ENCODE measurements at places on chromosomes 4 and X.

GRCh38 chr4:182604161-182604622, 313.0 kb downstream of the DCTD start:
- no peaks in the 10 kb centered on the region for H3K4me1 ChIP-seq
- H3K4me3 ChIP-seq = no peak overlapping the region
- H3K27me3 ChIP-seq = no peaks in the 10 kb centered on the region
- DNase-seq = no peak
- H3K36me3 ChIP-seq = no peaks in the 10 kb centered on the region

GRCh38 chr4:81891005-81891996, 419.6 kb upstream of the RASGEF1B start:
- no peaks in the 10 kb centered on the region for H3K4me1 ChIP-seq
- no peaks in the 10 kb centered on the region for H3K36me3 ChIP-seq
- H3K4me3 ChIP-seq = no peak overlapping the region
- H3K27me3 ChIP-seq = no peaks in the 10 kb centered on the region
- no peak overlapping the region for H3K27ac ChIP-seq
- no peak for DNase-seq

DNA sequence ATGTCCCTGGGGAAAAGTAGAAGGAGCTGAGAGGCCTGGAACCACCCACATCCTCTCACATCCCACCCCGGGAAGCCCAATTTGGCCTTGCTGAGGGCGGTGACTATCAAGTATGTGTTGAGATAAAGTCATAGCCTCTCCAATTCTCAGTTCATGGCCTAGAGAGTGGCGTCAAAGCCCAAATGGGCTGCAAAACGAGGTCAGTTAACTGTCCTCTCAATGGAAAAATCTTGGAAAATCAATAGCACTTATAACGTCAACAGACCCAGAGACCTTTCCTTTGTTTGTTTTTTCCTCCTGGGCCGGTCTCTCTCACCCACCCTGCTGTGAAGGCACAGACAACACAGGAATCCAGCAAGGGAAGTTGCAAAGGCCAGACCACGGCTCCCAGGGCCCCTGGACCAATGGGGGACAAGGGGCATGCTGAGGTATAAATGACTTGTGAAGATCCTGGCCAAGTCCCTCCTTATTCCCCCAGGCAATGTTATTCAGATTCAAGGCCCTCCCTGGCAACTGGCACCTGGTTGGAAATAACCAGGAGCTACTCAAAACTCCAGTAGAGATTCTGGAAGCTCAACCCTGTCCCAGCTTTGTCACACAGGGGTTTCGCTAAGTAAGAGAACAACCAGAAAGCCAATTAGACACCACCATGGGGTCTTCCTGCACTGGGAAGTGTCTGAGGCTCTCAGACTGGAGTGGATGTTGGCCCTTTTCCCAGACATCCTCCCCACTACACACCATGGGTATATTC, 38.6 kb downstream of the TSC22D3 start:
- peaks cover 25% of the 10 kb centered on the region for H3K4me1 ChIP-seq
- H3K4me3 ChIP-seq = no peak overlapping the region
- no peak overlapping the region for H3K27ac ChIP-seq

- DNase-seq = no peak
- no peak overlapping the region for H3K4me3 ChIP-seq
- no peak overlapping the region for H3K27ac ChIP-seq
- H3K27me3 ChIP-seq = no peaks in the 10 kb centered on the region
- H3K36me3 ChIP-seq = no peaks in the 10 kb centered on the region
Observed at GRCh38 chr4:165844161-165844560, 28.9 kb upstream of the TLL1 start.

DNA sequence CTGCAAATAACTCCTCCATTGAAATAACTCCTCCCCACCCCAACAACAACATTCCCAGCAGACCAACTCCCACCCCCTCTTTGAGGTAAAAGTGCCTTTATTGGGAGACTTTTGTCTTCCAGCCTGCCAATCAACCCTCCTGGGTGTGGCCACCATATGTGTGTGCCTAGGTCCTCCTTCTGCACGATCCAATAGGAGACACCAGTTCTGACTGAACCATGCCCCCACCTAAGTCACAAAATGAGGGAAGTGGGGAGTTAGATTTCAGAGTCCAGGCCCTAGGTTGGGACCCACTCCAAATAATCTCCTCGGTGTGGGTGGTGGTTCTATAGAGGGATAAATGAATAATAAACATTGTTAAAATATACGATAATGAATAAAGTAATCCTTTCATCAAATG, 3.0 kb downstream of the PLP2 start:
- no peaks in the 10 kb centered on the region for H3K36me3 ChIP-seq
- no peak overlapping the region for H3K4me3 ChIP-seq
- H3K27me3 ChIP-seq = no peaks in the 10 kb centered on the region
- H3K4me1 ChIP-seq = no peaks in the 10 kb centered on the region
- H3K27ac ChIP-seq = no peak overlapping the region

GRCh38 chr4:113434247-113434587, 327.3 kb downstream of the CAMK2D start:
- H3K4me3 ChIP-seq = no peak overlapping the region
- peaks cover 4% of the 10 kb centered on the region for H3K4me1 ChIP-seq
- H3K27me3 ChIP-seq = no peaks in the 10 kb centered on the region

DNA sequence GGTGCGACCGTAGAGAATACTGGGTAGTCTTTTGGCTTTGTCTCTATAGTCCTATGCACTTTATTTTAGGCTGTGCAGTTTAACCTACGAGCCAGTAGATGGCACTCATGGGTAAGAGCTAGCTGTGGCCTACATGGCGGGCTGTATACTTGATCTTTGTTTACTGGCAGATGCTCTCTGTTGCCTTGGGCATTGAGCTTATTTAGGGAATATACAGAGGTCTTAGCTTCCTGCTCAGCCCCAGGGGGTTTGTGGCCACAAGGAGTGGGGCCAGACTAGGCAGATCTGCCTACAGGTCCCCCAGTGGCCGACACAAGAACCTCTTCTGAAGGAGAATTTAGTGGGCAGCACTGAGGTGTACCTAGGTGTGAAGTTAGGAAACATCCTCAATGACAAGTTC, 227.6 kb upstream of the HDX start:
- H3K27me3 ChIP-seq = no peaks in the 10 kb centered on the region
- no peak overlapping the region for H3K27ac ChIP-seq
- H3K36me3 ChIP-seq = no peaks in the 10 kb centered on the region

- no peak overlapping the region for H3K27ac ChIP-seq
- H3K4me3 ChIP-seq = no peak overlapping the region
- DNase-seq = no peak
- no peaks in the 10 kb centered on the region for H3K4me1 ChIP-seq
- no peaks in the 10 kb centered on the region for H3K36me3 ChIP-seq
Observed at GRCh38 chr4:72358483-72358882, 210.5 kb downstream of the ADAMTS3 start.

GRCh38 chr4:73998040-73999011, at the start of gene CXCL5:
CXCL5 (minus strand) TSS chr4:73998677; CDS start chr4:73998581, 96 bp downstream.
- peak within 1 kb of the TSS; percentile 38 for H3K4me3 ChIP-seq
- no peak within 1 kb of the TSS for H3K27ac ChIP-seq
- H3K4me1 ChIP-seq = peaks cover 5% of the 10 kb centered on the region
- H3K36me3 ChIP-seq = no peaks in the 10 kb centered on the region
- peak; percentile 78 for DNase-seq
- H3K27me3 ChIP-seq = peaks cover 32% of the 10 kb centered on the region

DNA sequence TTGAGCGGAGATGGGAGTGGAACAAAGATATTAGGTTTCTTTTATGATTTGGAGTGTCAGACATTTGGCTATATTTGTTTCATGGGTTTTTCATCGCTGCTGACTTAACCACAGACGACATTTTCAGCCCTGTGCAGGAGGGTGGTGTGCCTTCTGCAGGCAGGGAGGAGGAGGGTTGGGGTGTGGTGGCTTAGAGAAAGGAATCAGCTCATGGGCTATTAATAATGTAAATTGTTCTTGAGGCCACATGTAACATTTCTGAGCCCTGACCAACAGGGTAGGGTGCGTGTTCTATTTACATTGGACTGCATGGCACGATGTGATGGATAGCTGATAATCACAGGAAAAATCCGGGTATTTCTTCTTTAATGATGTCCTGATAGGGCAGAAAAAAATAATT, 67.6 kb downstream of the POLA1 start:
- H3K36me3 ChIP-seq = no peaks in the 10 kb centered on the region
- no peak overlapping the region for H3K27ac ChIP-seq
- H3K27me3 ChIP-seq = no peaks in the 10 kb centered on the region
- no peaks in the 10 kb centered on the region for H3K4me1 ChIP-seq
- DNase-seq = no peak

Data from upper lobe of right lung (tissue), 1 donor.